ENCODE measurements at places on chromosomes 13 and 19.

DNA sequence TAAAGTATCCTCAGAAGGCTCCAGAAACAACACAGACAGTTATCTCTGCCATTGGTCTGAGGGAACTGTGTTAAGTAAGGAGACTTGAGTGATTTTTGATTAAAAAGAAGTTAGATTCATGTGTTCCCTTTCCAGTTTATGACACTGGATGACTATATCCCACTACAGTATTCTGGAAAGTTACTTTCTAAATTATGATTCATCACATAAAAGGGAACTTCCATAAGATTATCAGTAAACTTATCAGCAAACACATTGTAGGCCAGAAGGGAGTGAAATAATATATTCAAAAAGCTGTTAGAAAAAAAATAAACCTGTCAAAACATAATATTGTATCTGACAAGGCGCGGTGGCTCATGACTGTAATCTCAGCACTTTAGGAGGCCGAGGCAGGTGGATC, 700.0 kb downstream of the SLITRK6 start:
- DNase-seq, result no peak

DNA sequence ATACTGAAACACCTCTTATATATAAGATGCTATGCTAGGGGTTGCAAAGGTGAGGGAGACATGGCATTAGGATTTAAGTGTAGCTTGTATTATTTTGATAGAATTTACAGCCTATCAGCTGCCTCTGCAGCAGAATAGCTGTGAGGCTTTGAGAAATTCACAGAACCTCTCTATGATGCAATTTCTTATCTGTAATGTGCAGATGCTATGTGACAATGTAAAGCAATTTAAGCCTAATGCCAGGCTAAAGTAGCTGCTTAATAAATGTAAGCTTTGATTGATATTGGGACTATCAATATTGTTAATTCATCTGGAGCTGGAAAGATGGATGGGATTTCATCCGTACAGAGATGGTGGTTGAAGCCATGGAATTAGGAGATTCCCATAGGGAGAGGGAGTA, 1.6 kb downstream of the ADGRE3 start:
- no peak for DNase-seq

- no peak for DNase-seq
Measured at GRCh38 chr19:55482156-55482961, 2.6 kb upstream of the NAT14 start.

DNA sequence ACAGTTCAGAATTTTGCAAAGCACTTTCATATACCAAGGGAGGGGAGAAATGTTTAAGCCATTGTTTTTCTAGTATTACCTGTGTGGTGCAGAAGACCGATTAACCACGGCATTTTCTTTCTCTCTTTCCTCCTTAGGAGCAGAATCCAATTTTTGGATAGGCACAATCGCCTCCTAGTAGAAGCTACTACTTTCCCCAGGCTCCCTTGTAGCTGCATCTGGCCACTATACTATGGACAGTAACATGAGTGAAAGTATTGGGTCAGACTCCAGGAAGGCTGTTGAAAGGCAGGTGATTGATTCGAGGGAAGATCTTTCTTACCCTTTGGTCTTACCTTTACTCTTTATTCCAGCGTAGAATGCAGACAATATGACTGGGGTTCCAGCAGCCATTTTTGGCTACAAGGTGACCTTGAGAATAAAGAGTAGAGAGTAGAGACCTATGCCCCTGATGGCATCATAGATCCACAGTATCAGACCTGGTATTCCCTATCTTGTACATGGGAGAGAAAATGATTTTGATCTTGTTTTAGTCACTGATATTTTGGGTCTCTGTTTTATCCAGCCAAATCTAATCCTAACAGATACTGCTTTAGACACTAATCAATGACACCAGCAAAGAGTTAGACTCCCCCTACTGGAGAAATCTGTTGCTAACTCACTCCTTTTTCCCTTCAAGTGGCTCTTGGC, 77.0 kb downstream of the LRRC63 start:
- no peak for DNase-seq

GRCh38 chr13:51122868-51123566, 11.9 kb upstream of the C13orf42 start:
- DNase-seq, result no peak

DNA sequence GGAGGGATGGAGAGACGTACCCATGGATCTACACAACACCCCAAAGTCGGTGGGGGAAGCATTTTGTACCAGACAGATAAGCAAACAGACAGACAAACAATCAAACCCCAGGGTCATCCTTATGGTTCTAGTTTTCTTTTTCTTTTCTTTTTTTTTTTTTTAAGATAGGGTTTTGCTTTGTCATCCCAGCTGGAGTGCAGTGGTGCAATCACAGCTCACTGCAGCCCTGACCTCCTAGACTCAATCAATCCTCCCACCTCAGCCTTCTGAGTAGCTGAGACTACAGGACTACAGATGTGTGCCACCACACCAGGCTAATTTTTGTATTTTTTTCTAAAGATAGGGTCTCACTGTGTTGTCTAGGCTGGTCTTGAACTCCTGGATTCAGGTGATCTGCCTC, 17.9 kb upstream of the FBL start:
- DNase-seq, result no peak

GRCh38 chr19:2345794-2346663, 14.0 kb upstream of the TMPRSS9 start:
- no peak for DNase-seq

DNA sequence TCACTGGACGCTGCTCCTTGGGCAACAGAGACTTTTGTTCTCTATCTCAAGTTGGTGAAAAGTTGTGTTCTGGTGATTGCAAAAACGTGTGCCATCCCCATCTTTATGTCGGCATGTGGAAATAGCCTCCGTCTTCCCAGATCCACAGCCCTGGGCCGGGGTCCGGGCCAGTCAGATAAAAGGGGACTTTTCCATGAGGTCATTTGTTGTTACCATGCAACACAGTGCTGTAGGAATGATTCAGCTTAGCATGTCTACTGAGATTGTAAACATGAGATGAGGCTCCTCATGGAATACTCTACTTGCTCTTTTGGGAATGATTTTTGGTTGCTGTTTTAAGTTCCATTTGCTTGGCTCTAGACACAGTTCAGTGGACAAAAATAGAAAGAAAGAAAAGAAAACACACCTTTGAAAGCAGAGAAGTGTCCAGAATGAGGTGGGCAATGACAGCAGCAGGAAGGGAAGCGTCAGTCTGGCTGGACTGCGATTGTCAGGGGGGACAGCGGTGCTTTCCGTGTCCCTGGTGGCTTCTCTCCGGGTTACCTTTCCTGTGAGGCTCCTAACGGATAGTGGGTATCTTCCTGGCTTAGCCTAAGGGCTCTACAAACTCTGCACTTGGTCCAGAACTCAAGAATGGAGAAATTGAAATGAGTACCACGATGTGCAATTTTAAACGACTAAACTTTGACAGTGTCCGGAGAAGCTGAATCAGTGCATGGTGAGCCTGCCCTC, 91.6 kb downstream of the TEX29 start:
- no peak for DNase-seq

DNA sequence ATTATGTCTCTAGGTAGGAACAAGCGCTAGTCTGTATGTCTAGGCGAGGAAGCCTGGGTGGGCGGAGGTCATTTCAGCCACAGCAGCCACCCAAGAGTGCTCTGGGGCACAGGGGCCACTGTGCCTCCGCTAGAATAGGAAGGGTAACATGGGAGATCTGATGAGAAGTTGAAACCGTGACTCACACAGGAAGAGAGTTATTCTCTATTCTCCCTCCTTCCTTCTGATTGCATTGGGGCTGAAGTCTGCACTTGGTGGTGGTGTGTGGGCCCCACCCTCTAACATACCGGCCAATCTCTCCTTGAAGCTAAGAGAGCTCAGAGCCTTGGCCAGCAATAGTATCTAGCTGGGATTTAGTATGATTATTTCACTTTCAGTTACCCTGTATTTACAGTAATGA, 20.3 kb upstream of the GGACT start:
- DNase-seq, result no peak

DNA sequence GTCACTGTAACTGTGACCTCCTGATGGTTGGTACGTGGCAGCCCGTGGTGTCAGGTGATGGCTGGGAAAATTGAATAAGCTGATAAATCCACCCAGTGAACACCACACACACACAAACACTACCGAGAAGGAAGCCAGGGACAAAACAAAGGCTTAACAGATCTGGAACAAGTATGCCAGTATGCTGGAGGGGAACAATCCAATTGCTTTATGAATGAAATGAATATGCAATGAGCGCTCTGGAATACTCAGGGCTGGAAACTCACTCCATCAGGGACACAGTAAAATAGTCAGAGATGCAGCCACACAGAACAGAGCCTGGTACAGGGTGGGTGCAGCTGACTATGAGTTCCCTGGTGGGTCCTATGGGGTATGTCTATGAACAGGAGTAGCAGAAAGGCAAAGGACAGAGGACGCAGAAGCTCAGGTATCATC, 16.7 kb downstream of the TMTC4 start:
- DNase-seq, result no peak

DNA sequence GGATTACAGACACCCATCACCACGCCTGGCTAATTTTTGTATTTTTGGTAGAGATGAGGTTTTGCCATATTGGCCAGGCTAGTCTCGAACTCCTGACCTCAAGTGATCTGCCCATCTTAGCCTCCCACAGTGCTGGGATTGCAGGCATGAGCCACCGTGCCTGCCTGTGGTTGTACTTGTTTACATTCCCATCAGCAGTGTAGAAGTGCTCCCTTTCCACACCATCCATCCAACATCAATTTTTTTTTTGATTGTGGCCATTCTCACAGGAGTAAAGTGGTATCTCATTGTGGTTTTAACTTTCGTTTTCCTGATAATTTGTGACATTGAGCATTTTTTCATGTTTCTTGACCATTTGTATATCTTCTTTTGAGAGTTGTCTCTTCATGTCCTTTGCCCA, 1019.4 kb upstream of the SLC10A2 start:
- no peak for DNase-seq

GRCh38 chr13:75365724-75366173, 116.2 kb downstream of the TBC1D4 start:
- DNase-seq, result no peak

- no peak for DNase-seq
Measured at GRCh38 chr13:43688227-43688907, 98.4 kb downstream of the ENOX1 start.

GRCh38 chr13:35936246-35936978, 194.8 kb downstream of the DCLK1 start:
- no peak for DNase-seq

- DNase-seq, result no peak
Measured at GRCh38 chr13:50236898-50237318, 221.7 kb downstream of the KCNRG start.

DNA sequence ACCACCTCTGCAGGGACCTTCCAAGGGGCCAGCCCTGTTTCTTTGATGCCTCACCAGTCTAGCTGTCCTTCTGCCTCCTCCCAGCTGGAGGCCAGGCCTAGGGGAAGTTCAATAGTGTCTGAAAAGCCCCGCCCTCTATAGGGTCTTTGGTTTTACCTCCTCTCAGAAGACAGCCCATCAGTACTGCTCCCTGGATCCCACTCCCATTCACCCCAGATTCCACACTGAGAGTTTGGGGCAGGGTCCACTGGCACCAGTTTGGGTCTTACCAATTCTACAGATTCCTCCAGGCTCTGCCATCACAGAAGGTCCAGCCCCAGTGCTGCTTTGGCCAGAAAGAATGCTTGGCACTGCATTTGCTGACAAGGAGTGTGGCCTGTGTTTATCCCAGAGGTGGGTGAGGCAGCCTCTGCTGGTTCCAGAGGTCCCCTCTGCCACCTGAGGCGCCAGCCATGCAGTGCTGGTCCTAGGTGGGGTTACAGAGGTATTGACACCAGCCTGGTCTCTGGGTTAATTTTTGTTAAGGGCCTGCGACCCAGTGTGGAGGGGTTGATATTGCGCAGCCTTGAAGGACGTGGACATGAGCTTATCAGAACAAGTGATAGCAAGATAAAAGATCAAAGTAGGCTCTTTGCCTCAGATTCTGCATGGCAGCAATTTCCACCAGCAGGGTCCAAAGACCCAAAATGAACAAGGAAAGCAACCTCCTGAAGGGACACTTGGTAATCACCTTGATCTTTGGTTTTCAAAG, 41.4 kb upstream of the IGSF23 start:
- no peak for DNase-seq

- DNase-seq, result no peak
Measured at GRCh38 chr19:18292462-18292809, 11.0 kb upstream of the JUND start.

DNA sequence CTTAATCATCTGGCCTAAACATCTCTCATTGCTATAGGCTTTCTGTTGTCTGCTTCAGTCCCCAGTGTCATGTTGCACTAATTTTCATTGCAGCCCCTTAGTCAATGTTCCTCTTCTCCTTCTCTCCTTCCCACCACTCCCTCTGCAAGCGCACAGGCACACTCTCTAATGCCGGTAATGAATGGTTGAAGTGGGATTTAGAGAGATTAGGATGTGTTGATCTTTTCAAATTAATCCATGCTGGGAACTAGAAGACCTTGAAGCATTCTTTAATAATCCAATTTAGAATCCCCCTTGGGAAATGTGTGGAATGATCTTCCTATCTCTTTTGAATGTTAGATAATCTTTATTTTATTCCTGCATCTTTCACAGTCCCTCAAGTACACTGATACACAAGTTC, 33.2 kb upstream of the NDFIP2 start:
- no peak for DNase-seq

GRCh38 chr13:32905063-32905863, 111.0 kb upstream of the KL start:
- no peak for DNase-seq

GRCh38 chr13:70893832-70894231, 785.6 kb upstream of the KLHL1 start:
- no peak for DNase-seq

GRCh38 chr19:13072188-13072908, 30.3 kb downstream of the LYL1 start:
- DNase-seq, result no peak

DNA sequence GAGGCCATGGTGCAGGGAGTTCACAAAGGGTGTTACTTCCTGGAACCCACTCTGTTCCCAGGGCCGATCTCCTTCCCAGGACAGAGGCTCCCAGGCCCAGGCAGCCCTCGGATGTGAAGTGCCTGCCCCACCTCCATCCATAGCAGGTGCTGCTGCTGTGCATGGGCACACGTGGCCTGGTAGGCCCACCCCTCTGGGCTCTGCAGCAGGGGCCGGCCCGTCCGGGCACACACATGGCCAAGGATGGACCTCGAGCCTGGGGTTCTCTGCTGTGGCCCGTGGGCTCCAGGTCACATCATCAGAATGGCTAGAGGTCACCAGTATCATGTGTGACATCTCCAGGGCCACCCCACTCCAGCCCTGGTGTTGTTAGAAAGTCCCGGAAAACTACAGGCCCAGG, 71.8 kb downstream of the GADD45B start:
- DNase-seq, result no peak

DNA sequence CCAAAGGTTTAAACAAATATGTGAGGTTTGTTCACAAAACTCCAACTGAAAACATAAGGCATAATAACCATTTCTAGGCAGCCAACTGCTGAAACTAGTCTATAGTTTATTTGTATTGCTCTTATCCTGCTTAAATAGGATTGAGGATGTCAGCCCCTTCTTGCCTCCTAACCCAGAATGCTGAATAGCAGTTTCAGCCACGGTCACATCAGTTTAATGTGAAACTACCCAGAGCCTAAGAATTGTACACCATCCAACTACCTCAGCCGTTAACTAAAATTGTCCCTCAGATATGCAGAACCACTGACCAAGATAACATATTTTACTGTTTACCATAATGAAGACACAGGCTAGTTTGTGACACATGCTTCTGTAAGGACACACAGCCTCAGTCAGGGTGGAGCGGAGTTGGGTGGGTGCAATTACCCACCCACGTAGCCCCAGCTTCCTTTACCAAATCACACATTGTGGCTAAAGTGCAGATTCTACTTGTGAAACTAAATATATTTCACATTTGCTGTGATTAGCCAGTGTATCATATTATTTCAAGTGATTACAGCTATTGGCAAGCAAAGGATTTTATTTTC, 259.9 kb downstream of the EFNB2 start:
- DNase-seq, result no peak

- DNase-seq, result no peak
Measured at GRCh38 chr13:49938314-49938713, 2.2 kb upstream of the SPRYD7 start.
